ENCODE measurements at places on chromosomes 7 and 10. TPM values are rescaled to one million over a fixed set of nuclear protein-coding genes. Genes with fewer than 3 reads are reported as not detected.

DNA sequence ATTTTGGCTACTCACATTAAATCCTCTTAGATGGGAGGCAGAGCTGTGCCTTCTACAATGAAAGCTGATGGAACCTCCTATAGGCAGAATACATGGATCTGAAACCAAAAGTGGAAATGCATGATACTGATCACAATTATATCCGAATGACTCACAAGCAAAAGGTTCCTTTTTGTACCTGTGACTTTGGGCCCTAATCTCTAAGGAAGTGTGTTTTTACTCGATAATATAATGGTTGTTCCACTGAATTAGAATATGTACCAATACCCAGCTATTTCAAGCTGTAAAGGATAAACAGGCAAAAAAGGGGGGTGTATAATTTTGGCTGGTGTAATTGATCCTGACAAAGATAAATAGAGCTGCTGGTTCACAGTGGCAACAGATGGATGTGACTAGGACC lies 17.6 kb upstream of the LAMB1 start:
- no peak for DNase-seq

DNA sequence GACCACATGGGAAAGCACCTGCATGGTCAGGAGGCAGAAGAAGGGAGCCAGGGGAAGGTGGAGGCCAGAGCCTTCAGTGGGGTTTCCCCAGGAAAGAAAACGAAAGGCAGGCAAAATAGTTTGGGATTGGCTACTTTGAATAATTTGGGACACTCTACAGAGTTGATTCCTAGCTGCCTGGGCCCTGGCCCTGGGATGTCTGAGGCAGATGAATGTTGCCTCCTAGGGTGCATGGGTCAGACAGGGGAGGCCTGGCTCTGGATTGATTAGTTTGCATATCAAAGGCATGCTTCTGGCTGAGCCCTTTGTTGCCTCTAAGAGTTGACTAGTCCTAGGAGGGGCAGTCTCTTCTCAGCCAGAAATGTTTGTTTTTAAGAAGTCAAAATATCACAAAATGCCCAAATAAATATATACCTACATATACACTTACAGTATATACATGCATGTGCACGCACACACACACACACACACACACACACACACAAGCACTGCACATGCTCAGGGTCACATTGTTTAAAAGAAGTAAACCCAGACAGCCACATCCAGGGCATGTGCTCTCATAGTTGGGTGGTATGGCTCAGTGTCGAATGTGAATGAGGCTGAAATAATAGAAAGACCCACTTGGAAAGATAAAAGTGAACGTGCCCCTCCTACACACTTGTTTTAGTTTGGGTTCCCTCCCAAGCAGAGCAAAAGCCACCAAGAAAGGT lies 184.2 kb downstream of the GPAM start:
- no peak for DNase-seq

- DNase-seq: peak; percentile 75
These were observed 125.0 kb upstream of the NPY start for GRCh38 chr7:24158975-24159374.

OPN4 gene
- total RNA-seq: not detected

DNA sequence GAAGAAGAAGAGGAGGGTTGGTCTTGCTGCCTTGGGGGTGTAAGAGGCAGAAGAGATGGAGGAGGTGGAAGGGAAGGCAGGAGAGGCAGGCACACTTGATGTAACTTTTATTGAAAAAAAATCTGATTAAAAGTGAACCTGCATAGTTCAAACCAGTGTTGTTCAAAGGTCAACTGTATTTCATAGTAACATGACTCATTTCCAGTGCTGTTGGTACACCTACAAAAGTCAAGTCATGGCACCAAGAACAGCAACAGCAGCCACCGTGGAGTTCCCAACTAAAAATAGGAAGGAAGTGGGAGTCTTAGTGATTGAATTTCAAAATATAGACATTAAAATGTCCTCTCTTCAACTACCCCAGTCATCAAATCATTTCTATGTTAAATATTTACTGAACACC lies 88.5 kb downstream of the CTNNA3 start:
- no peak for DNase-seq

SPDYE18 gene
- not detected for total RNA-seq

GRCh38 chr7:3043544-3044371 lies at the start of gene CARD11:
Gene CARD11, minus strand, starts transcription at chr7:3043867. Its CDS starts 85,361 bp downstream, at chr7:2958506.
- DNase-seq: no peak

GRCh38 chr10:88901984-88902789 lies 22.1 kb downstream of the STAMBPL1 start:
- DNase-seq: no peak

DNA sequence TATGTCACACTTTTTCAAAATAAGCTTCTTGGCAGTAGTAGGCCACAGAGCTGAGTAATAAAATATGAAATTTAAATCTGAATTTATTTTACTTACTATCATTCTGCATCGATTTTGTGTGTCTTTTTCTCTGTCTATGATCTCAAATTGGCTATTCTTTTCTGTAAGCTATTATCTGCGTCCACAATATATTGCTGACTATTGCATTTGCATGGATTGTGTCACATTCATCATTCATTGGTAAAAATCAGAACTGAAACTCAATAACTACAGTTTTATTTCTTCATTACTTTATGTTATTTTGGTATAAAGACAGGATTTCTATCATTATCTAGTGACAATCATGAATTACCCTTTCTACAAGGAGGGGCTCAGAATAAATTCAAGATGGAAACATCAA lies 154.8 kb upstream of the AGR3 start:
- no peak for DNase-seq
